Urothelium cell line (cell line): ENCODE measurements at places on chromosomes 3 and 15.

- no peak for DNase-seq
Observed at GRCh38 chr3:36804295-36805055, 40.1 kb upstream of the DCLK3 start.

DNA sequence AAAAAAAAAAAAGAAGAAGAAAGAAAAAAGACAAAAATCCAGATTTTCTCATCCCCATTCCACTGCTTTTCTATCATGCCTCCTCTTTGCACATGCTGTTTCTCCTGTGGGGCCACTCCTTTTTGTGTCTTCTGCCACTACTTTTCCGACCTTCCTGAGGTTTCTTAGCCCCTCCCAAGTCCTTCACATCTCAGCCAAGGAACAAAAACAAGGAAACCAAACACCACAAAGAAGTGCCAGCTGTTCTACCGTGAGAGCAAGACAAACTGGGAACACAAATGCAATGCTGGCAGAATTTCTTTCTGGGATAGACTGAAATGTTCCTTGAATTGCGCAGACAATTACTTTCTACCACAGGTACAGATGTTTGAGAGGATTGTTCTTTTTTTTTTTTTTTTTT is 83.2 kb downstream of the MB21D2 start:
- no peak for DNase-seq

- DNase-seq: no peak
Observed at GRCh38 chr3:141553055-141553454, 66.2 kb downstream of the RASA2 start.

- no peak for DNase-seq
Observed at GRCh38 chr3:73511571-73512525, 112.9 kb downstream of the PDZRN3 start.

GRCh38 chr15:84944311-84944710 is 37.3 kb upstream of the PDE8A start:
- no peak for DNase-seq

- no peak for DNase-seq
Observed at GRCh38 chr3:172518929-172519640, 4.1 kb downstream of the TNFSF10 start.

DNA sequence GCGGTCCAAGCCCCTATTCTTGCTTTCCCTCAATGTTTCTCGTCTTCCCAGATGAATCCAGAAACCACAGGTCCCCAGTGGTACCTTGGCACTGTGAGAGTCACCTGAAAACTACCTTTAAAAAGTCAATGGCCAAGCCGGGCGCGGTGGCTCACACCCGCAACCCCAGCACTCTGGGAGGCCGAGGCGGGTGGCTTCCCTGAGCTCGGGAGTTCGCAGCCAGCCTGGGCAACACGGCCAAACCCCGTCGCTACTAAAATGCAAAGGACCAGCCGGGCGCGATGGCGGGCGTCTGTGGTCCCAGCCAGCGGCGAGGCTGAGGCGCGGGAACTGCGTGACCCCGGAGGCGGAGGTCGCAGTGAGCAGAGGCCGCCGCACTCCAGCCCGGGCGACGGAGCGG is 285.9 kb downstream of the CHL1 start:
- DNase-seq: no peak

- peak; percentile 91 for DNase-seq
Observed at GRCh38 chr3:66115858-66116654, 77.3 kb upstream of the MAGI1 start.

- no peak for DNase-seq
Observed at GRCh38 chr15:53757906-53758305, 1.6 kb downstream of the WDR72 start.

DNA sequence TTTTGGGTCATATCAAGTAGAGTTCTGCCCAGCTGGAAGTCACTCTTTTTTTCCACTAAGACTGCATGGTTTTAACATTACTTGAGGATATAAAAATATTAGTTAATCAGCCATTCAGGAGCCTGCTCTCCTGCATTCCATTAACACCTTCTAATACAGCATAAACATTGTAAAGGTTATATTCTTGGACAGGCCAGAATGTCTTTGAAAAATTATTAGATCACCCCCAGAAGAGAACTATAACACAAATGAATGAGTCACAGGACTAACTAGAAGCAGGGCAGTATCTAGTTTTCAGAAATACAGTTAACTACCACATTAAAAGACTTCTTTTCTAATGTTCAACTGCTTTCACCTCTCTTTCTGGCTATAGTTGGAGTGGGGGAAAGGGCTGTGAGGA is 80.9 kb downstream of the THBS1 start:
- no peak for DNase-seq

- DNase-seq: peak; percentile 78
Observed at GRCh38 chr3:141477224-141477623, 9.6 kb upstream of the RASA2 start.

- no peak for DNase-seq
Observed at GRCh38 chr3:23985747-23986544, 40.9 kb downstream of the NR1D2 start.

GRCh38 chr3:159898147-159898546 is 90.5 kb upstream of the IL12A start:
- no peak for DNase-seq

DNA sequence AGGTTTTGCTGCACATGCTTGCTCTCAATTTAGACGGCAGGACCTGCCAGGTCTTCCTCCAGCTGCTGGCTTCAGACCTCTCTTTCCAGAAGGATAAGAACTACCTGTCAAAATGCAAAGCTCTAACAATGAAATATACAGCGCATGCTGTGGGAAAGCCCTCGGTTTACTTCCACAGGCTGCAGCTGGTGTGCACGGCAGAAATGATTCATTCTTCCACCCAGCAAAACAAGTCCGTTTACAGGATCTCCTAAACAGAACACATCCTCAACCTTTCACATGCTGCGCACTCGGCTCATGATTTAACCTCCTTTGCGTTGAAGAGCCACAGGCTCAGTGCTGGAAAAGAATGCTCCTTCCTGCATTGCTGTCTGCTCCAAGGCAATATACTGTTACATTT is 92.4 kb upstream of the WNT5A start:
- no peak for DNase-seq

GRCh38 chr3:64406271-64406670 is 181.0 kb upstream of the PRICKLE2 start:
- no peak for DNase-seq

DNA sequence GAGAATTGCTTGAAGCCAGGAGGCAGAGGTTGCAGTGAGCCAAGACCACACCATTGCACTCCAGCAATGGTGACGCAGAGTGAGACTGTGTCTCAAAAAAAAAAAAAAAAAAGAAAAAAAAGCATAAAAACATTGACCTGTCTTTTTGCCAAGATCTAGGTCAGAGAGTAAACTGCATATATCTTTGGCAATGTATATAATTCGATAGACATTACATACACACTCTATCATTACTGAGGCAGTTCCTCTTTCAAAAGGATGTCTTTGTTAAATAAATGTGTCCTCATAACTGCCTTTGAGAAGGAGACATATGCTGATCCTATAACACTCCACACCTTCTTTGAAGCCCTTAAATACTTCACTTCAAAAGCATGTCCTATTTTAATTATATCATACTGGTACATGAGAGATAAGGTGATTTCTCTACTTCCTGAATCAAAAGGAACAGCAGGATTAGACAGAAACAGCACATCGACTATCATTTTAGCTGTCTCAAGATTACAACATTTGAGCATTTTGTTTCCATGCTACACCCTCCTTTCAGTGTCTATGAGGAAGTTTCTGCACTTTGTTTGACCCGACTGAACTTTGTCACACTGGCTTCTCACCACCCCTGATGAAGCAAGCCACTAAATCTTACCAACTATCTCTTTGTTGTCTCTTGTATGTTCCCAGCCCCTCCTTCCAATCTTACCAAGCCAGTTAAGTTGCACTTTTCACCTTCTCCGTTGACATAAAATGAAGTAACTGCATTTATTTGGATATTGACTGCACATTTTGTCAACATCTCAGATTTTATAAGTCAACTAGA is 335.8 kb downstream of the MECOM start:
- no peak for DNase-seq

DNA sequence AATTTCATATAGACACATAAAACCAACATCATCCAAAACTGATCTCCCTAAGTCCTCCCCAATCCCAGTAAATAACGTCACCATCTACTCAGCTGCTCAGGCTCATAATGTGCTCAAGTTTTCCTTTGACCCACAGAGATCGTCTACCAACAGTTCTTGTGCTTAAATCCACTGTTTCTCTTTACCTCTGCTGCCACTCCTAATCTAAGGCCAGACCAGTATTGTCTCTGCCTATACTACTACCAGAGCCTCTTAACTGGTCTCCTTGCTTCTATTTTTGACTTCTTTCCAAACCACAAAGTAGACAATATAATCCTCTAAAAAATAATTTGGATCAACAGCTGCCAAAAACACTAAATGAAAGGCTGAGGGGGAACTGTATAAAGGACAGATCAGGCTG is 65.3 kb downstream of the CLASP2 start:
- no peak for DNase-seq

DNA sequence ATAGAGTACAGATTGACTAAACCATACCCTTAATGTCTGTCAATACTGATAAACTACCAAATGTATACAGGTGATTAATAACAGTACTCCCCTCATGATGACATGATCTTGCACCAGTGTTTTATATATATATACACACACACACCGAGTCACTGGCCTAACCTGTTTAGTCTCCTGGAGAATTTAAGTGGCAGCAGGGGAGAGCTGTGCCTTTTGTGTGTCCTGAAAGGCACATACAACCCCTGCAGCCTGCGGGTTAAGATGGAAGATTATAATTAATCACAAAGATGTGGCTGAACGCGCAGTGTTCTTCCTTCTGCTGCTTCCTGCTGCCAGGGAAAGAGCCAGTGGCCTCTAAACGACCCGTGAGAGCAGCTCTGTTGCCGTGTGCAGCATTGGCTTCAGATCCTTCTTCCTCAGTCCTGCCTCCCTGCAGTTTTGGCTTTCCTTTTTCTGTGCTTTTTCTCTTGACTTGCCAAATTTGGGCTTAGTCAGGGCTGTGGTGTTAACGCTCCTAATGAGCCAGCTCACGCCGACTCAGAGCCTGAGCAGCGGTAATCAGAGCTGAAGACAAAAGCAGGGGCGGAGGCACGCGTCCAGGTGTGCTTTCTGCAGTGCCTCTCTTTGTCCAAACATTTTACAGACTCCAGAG is 42.5 kb upstream of the UBE3A start:
- no peak for DNase-seq

- no peak for DNase-seq
Observed at GRCh38 chr3:65582012-65582717, 456.6 kb downstream of the MAGI1 start.

DNA sequence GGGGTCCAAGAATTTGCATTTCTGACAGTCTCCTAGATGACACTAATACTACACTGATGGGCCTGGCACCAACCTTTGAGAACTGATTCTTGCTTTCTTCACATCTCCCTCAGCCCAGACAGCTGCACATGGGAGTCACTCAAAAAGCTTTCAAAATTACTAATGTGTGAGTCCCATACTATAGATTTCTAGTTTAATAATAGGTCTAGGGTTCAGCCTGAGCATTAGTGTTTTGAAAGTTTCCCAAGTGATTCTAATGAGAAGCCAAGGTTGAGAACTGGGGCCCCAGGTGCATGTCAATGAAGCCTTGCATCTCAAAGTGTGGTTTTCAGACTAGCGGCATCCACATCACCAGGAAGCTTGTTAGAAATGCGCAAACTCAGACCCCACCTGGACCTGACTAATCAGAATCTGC is 159.9 kb upstream of the CMC1 start:
- no peak for DNase-seq

DNA sequence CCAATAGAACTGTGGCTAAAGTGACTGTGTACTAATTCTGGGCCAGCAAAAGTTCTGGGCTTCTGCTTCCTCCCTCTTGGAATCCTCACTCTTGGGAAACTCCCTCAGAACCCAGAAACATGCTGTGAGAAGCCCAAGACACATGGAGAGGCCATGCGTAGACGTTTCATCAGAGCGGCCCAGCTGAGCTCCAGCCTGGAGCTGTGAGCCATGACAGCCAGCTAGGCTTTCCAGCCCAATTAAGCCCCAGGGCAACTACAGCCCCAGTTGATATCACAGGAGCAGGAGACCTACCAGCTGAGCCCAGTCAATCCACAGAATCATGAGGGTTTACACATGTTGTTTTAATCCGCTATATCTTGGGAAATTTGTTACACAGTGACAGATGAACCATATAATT is 43.6 kb upstream of the CNOT10 start:
- DNase-seq: no peak

DNA sequence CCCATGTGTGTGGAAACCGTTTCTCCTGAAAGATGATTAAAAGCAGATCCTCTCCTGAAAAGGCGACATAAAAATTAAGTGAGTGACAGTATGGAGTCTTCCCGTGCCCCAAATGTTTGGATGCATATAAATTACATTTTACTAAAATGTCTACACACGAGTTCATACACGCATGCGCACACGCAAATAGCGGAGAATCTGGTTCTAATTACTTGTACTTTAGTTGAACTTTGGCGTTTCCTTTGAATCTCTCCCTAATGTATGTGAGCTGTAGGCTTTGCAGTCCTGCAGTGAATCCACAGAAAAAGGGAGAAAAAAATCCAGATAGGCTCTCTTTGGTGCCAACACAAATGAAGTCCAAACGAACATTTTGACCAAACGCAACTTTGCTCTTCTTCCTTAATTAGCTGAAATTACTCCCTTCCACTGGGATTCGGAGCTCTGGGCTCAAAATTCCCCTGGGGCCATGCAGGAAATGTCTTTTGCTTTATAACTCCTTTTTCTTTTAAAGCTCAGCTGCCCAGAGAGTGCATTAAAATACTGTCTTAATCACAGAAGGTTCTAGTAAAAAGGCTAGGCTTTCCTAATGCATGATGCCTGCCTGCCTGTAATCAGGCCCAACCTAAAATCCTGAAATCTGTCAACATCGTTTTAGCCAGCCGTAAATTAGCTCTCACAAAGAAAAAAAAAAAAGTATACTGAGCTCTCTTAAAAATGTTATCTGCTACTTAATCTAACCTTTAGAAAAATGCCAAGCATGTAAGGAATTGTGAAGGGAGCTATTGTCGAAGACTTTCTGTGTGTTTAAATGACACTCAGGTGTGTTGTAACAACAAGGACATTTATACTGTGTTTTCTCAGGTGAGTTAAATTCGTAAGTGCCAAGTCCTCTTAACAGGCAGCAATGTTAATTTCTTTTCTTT is 26.2 kb downstream of the RARB start:
- no peak for DNase-seq

- no peak for DNase-seq
Observed at GRCh38 chr3:78990156-78990555, 777.6 kb downstream of the ROBO1 start.

DNA sequence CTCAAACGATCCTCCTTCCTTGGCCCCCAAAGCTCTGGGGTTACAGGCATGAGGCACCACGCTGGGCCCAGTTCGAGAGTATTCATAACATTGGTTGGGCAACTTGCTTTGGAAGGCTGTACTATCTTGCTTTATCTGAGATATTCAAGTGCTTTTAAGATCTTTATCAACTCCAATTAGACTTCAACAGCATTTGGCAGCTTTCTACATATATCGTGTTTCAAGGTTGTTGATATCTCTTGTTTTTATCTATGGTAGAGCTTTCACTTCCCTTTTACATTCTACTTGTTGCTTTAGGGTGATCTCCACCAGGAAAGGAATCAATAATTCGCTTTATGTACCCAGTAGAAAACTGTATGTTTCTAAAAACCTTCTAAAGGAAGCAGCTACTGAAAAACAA is 395.3 kb downstream of the IL5RA start:
- no peak for DNase-seq

DNA sequence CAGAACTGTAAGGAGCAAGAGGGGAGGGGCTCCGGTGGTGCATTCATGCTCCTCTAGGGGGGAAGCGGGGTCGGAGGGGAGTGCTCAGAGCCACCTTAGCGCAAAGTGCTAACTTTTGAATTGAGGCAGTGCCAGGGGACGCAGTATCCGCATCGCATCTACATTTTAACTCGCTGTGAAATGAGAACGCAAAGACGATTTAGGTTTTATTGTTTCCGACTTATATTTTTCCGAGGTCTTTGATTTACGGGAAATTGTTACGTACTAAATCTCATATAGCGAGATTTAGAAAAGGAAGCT is 212 bp downstream of the TCAIM start:
- DNase-seq: no peak
